ENCODE measurements at places on chromosomes 2 and 18.
A peak's percentile ranks its signal among the peaks of the same experiment; 100 is the strongest.

- DNase-seq, result no peak
These were observed 109.7 kb downstream of the CTNNA2 start for GRCh38 chr2:79622508-79622907.

GRCh38 chr18:4196351-4196750 lies 258.8 kb downstream of the DLGAP1 start:
- no peak for DNase-seq

- no peak for DNase-seq
These were observed 63.3 kb upstream of the AQP4 start for GRCh38 chr18:26928670-26929313.

- peak; percentile 98 for DNase-seq
These were observed 568.4 kb downstream of the TNS1 start for GRCh38 chr2:217434180-217434975.

- no peak for DNase-seq
These were observed 19.1 kb upstream of the B3GNT2 start for GRCh38 chr2:62176801-62177200.

DNA sequence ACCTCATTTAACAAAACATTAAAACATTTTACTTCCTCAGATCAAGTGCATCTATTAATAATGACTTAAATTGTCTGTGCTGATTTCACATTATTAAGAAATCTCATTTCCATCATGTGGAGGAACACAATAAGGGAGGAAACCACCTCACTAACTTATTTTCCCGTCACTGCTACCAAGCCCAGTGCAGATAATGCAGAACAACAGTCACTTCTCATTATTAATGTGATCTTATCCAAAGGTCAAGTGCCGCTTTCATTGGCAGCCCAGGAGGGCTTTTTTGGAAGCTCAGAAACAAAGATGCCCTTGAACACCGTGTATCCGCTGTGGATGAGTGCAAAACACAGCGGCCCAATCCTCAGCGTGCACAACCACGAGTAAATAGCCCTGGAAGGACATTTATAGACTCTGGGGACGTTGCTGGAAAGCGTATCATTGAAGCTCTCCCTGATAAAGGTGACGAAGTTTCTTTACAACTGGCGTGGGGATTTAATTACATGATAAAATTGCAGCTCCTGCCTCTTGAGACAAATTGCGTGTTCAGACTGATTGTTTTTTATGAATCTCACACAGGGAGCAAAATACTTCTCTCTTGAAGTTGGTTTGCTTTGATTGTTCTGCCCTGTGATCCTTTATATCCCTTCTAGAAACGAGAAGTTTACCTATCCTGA lies 13.2 kb downstream of the ASB18 start:
- no peak for DNase-seq

GRCh38 chr2:211175956-211176355 lies 619.6 kb downstream of the CPS1 start:
- no peak for DNase-seq

DNA sequence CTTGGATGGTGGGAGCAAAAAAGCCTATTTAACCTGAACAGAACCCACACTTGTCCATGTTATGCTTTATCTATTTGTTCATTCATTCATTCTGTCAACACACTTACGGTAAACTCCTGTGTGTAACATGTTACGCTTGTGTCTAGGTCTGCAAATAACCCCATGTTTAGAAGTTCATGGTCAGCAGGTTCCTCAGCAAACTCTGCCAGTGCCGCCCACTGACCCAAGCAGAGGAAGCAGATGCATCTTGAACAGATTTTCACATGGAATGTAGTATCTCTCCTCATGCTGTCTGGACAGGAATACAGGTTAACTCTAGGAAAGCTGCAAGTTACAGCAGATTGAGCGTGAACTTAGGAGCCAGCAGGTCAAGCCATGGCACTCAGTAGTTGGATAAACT lies 213.7 kb upstream of the COPS8 start:
- no peak for DNase-seq

- DNase-seq, result no peak
These were observed 794 bp downstream of the DLX2 start for GRCh38 chr2:172101821-172102390.

DNA sequence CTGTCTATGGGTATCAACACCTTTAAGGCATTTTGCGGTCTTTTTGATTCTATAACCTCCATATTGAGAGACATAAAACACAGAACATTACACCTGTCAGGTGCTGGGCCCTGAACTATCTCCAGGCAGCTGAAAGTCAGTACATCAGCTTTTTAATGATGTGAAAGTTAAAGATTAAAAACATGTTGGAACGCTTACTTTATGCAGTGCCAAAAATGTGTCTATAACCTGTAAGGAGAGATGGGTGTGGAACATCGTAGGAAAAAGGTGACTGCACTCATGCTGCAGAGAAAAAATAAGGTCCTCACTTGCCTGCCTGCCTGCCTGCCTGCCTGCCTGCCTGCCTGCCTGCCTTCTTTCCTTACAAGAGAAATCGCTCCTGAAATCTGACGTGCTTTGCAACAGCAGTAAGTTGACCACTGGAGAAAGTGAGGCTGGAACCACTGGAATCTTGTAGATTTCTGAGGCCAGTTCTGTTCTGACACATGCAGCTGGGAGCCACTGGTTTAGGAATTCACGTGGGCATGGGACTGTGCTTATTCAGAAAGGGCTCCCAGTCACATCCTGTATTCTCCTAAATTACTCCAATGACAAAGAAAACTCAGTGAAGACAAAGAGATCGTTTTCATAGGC lies 34.1 kb downstream of the BCL11A start:
- DNase-seq, result peak; percentile 67

DNA sequence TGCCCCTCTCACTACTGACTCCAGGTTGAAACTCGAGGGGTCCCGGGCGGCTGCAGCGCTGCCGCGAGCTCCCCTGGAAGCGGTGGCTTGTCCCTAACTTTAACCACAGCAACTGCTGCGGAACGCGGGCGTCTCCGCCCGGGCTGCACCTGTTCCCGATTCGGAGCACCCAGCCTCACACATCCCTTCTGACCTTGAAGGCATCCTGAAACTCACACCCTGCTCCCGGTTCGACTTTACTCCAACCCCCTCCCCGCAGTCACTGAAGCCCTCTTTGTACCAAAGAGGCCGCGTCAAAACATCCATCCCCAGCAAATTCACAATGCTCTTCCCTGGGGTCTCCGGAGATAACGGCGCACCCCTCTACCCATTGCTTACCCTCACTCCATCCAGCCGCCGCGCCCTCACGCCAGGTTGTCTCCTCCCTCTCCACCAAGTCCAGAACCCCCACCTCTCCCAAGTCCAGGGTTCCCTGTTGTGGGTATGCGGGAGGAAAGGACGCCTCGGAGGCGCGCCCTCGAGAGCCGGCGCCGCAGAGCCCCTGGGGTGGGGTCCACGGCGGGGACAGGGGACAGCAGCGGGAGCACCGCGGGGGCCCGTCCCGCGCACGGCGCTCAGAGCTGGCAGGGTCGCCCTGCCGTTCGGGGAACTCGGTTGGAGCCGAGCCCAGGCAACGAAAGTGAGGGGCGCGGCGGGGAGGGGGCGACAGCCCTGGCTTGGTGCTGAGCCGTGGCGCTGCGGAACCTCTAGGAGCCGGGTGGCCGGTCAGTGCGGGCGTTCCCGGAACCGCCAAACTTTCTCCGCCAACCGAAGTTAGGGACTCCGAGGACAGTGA lies 934 bp downstream of the MYO5B start:
- no peak for DNase-seq

- no peak for DNase-seq
These were observed 38.1 kb downstream of the L3MBTL4 start for GRCh38 chr18:6376433-6377229.

GRCh38 chr2:127047716-127048617 lies 59.0 kb downstream of the BIN1 start:
- DNase-seq, result no peak

DNA sequence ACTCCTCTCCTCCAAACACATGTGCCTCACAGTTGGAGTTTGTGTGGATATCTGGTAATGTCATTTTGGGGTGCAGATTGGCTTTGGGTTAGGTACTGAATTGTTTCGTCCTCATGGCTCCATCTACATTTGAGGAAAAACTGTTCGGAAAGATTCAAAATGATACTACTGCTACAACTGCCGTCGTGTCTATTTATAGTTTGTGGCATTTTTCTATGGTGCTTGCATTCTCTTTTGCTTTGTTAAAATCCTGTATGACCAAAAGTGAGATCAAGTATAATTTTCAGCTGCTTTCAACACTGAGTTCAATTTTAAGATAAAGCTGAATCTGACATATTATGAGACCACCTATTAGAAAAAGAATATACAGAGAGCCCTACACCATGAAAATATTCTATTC lies 176.3 kb upstream of the DSEL start:
- no peak for DNase-seq
